NCI-H446 (cell line): ENCODE measurements at places on chromosomes 1 and 21.

DNA sequence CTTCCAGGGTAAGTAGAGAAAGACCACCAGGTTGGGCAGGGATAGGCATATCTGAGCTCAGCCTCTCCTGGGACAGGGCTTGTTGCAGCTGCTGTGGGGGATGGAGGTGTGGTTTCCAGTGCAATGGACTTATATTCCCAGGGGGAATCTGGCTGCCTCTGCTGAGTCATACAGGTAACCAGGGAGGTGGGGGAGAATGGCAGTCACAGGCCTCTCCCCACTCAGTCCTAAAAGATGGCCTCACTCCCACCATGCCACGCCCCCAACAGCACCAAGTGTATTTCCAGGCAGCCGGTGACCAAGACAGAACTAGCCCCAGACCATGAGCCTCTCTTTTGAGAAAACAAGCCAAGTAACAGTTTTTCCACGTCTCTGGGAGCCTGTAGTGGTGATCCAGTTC lies 1240.7 kb downstream of the BRINP3 start:
- DNase-seq: no peak

- no peak for DNase-seq
Observed at GRCh38 chr1:5311634-5312292, 657.4 kb downstream of the AJAP1 start.

GRCh38 chr1:27132624-27133023 lies 22.3 kb downstream of the SLC9A1 start:
- no peak for DNase-seq

DNA sequence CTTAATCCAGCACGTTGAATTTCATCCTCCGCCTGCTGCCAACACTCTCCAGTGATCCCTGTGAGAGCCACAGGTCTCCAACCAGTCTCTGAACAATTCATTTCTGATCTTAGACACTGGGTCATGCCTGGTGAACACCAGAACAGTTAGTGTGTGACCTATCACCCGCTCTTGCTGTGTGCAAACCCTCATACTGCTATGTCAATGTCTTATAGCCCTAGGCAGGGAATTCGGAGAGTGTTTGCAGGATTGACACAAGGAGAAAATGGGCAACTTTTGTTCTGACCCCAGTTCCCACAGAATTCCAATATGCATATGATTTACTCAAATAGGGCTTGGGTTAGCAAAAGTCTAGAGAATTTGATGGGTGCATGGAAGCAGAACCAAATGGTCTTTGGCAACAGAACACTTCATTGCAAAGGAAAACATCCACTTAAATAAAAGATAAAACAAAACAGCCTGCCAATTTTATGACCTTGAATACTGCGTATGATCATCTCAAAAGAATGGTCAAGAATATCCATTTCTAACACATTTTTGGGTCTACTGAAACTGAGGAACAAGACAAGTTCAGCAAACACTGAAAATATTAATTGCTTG lies 23.0 kb upstream of the GUCA2B start:
- DNase-seq: no peak

DNA sequence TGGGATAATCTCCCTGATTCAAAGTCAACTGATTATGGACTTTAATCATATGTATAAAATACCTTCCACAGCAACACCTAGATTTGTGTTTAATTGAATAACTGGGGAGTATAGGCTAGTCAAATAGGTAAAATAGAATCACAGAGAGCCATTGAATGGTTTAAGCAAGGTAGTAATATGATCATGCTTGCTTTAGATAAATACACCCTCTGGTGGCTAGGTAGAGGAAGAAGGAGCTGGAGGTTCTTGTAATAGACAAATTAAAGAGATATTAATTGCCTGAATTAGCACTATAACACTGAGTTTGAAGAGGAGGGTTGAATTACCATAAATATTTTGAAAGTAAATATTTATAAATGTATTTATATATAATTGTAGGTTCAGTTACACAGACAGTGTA lies 40.3 kb downstream of the DIRAS3 start:
- peak; percentile 29 for DNase-seq

GRCh38 chr1:236480758-236481436 lies 42.9 kb upstream of the LGALS8 start:
- no peak for DNase-seq
